NCI-H1694 (cell line): ENCODE measurements at places on chromosomes 5 and 9.

- no peak for DNase-seq
Measured at GRCh38 chr5:121033334-121033733, 569.2 kb downstream of the PRR16 start.

DNA sequence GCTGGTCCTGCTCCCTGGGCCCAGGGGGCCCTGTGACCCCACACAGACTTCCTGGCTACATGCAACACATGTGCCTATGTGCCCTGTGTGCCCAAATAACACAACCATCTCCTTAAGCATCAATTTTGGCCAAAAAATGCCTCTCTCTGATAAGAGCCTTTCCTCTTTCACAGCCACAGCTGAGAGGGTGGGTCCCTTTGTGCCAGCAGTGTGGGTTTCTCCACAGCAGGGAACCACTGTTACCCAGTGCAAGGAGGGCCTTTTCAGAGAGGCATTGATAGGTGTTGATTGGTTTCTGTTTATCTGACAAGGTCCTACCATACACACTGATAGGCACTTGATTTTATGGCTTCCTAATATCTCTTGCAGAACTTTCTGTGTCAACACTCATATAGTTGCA lies 42.7 kb downstream of the SYK start:
- no peak for DNase-seq

DNA sequence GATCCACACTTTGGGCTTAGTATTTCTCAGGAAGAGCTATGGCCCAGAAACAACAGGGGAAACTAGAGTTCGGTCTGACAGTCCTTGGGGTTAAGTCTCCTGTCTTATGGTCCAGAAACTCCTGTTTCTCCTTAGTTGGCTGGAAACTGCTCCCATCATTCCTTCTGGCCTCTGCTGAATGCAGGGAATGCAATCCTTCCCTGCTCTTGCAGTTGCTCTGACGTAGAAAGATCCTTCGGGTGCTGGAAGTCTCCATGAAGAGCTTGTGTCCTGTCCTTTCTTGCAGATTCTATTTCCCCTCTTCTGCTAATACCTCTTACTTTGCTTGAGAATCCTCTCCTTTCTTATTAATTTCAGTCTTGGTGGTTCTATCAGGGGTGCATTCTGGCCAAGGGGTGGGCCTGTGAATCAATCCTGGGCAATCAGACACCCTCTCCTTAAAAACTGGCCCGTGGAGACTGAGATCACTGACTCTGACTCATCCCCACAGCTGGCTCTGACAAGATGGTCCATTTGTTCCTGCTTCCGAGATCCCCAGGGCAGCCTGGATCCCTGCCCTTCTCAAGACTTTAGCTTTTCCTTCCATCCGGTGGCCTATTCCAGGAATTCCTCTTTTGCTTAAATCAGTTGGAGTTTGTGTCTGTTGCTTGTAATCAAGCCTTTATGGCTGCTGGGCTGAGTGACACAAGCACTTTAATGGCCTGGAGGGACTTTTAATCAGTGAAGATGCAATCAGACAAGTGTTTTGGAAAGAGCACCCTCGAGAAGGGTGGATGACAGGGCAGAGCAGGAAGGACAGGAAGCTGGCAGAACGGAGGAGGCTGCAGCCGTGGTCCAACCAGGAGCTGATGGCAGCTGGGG lies 23.7 kb downstream of the PTGS1 start:
- no peak for DNase-seq

GRCh38 chr5:163914910-163915309 lies 409.5 kb downstream of the MAT2B start:
- peak; percentile 83 for DNase-seq

DNA sequence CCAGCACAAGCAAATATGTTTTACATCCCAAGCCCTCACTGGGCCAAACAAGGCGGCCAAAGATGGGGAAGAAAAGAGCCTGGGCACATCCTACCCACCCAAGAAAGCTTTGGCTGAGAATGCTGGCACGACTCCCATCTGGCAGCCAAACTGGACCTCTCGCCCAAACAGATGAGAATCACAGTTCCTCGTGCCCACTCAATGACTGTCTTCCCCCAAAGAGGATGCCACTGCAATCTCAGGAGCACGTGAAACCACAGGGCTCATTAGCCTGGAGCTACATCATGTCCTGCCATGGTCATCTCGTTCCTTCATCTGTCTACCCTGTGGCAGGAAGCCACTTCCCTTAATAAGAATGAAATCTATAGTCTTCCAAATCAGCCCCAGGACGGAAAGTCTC lies 536.8 kb downstream of the BNC2 start:
- no peak for DNase-seq

DNA sequence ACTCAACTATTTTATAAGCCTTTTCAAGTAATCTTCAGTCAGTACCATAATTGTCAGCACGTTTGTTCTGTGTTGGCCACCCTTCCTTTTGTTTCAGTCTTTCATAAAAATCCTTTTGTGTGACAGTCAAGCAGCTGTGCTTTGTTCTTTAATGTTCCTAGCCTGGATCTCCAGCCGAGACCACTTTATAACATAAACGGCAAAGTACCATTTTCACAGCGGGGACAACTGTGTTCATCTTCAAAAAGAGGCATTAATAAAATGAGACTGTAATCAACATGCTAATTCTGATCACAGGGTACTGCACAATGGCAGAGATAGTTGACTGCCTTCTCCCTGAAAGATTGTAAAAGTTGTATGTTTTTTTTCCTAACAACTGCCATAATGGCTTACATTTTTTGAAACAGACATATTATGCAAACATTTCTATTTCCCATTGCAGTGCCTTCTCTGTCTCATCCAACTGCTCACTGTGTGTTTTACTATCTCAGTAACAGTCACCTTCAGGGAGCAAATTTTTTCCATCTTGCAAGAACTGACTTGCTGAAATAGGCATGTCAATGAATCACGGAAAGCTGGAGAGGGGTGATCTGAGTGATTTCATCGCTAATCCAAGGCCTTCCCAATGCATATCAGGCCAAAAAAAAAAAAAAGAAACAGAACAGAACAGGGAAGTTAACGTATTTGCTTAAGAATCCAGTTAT lies 828.5 kb upstream of the DMAC1 start:
- no peak for DNase-seq

GRCh38 chr5:548256-548655 lies 24.0 kb upstream of the SLC9A3 start:
- DNase-seq, result no peak

DNA sequence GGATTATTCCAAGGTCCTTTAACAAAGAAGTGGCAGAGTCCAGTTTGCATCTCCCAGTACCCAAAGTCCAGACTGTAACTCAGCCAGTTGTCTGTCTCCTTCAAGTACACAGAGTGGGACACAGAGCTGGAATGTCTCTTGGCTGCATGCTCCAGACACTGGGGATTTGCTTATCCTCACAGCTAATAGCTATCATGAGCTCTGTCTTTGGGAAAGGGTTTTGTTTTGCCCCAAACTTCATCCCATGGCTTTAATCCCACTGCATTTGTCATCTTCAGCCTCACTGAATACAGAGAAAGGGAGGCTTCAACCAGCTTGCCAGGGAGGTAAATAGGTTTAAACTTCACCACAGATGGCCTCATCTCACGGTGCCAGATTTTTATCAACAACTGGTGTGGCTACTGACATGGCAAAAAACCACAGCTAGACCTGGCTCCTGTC lies 412.2 kb upstream of the SLC24A2 start:
- DNase-seq, result peak; percentile 30

GRCh38 chr9:755454-756381 lies 85.8 kb upstream of the DMRT1 start:
- DNase-seq, result no peak

DNA sequence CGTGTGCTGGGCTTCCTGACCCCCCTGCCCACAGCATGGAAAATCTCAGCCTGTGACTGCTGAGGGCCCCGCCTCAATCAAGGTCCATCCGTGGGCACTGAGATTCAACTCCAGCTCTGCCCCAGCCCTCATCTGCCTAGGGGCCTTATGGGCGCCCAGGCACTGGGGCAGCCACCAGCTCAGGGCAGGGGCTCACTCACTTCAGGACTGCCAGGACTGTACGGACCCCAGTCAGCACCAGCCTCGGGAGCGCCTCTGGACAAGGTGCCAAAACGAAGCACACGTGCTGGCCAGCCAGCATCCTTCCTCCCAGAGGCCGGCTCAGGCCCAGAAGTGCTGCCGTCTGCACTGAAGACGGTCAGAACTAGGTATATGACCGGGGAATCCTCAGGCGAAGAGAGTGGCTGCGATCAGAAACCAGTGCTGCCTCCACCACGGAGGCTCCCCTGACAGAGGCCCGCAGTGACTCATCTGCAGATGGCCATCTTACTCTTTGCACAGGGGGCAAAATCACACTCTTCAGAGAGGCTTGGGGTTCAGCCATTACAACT lies 19.6 kb downstream of the CLPTM1L start:
- no peak for DNase-seq

DNA sequence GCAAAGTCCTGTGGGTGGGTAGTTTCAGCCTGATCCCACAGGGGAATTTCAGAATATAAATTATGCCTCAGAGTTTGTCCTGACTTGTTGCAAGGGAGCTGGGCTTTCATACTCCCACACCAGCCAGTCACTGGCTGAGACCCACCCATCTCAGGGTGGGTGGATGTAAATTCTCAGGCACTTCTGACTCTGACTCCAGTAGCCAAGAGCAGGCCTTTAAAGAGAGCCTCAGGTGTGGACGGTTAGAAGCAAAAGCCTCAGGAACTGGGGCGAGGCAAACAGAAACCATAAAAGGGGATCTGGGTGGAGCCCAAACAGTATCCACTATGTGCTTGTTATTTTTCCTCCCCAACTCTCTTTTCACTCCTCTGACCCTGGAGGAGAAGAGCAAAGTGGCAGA lies 28.6 kb upstream of the FBXW11 start:
- DNase-seq, result no peak

DNA sequence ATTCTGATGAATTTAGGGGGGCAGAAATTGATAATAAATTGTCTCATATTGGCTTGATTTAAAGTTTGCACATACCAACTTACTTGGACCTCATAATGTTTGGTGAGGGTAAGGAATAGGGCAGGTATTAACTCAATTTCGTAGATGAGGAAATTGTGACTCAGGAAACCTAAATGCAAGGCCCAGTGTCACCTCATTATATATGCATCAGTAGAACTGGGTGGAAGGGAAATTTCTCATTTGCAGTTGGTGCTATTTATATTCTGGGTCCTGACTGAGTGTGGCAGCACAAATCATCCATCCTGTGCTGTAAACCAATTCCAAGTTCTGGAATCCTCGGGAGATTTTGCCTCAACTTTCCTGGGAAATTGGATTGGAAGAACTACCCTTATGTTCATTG lies 103.0 kb downstream of the SPATA31D1 start:
- DNase-seq, result no peak

- DNase-seq, result no peak
Measured at GRCh38 chr9:26457151-26457550, 435.5 kb downstream of the CAAP1 start.

GRCh38 chr5:67000794-67001475 lies 195.7 kb downstream of the CD180 start:
- DNase-seq, result no peak

DNA sequence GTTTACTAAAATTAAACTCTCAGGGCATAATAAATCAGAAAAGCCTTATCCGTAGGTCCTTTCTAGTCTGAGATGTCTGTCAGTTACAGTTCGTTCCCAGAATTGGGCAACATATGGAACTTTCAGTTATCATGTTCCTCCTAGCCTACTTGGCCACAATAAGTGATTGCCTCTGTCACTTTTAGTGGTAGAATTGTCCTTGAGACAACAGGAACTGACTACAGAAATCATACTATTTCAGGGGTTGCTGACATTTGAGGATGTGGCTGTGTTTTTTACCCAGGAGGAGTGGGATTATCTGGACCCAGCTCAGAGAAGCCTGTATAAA lies 956 bp downstream of the ZNF189 start:
- no peak for DNase-seq

GRCh38 chr9:105858006-105858690 lies 163.8 kb downstream of the TMEM38B start:
- DNase-seq, result no peak

DNA sequence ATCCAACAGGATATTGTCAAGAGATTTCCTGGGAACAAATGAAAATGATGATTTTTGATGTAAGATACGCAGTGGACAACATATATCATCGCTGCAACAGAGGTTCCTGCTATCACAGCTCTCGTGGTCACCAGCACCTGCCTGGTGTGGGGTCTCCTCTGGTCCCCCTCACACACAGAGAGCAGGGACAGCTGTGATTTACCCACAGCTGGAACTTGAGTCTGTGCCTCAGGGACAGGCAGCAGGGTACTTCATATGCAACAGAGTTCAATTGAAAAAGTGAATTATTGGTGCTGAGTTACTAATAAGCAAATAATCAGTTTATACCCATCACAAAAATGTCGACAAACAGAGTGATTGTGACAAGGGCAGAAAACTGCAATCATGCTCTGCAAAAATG lies 93.4 kb downstream of the LMX1B start:
- DNase-seq, result no peak

DNA sequence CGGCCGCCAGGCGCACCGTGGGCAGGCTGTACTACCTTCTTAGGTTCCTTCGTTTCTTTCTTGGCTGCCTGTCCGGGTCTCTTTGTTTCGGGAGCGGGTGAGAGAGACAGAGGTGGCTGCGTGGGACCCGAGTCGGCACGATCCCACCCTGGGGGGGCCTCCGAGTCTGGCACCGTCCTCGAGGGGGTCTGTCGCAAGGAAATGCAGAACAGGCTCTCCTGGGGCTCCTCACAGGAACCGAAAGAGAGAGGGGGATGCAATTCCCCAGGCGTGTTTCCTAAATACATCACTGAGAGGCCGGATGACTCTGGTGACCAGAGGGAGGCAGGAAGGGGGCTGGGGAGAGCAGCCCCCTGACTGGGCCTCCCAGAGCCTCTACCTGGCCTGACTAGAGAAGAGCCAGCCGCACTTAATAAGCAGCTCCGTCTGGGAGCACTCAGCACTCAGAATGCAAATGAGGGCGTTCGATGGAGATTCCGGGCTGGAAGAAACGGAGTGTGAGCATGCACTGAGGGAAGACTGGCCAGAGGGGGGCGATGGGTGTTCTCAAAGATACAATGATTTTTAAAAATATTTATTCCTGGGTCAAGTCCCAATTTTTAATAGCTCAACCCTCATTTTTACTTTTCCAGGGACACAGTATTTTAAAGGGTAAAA lies 11.7 kb upstream of the INPP5E start:
- no peak for DNase-seq

DNA sequence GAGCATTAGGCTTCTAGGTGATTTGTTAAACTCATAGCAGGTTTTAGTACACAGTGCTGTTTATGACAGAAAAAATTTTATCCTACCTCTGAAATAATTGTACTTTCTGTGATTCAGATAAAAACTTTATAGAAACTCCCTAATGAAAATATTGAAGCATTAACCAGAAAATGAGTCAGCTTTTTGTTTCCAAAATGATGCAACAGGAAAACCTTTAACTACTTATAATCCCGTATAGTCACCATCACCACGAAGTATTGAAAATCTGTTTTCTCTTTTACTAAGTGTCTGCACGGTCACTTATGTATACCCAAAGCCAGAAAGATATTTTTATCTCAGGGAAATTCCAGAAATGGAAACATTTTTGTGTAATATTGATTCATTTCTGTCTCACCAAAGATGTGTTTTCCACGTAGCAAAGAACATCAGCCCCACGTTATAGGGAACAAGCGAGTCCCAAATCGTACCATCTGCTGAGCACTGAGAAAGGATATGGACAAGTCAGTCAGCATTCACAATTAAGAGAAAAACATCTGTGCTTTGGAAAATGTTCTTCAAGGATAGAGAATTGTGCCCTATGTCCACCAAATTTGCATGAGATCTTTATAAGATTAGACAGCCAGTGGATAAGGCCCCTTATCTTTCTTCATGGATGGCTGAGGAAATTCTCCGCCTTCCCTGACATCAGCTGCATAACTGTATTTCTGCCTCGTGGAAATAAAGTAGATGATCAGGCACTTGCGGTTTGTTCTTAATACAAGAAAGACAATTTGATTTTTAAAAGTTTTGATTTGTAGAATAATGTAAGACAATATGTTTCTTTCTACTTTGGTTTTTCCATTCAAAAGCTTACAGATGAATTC lies 41.9 kb downstream of the TNFAIP8 start:
- no peak for DNase-seq
